ENCODE measurements at places on chromosomes 1 and 21.

DNA sequence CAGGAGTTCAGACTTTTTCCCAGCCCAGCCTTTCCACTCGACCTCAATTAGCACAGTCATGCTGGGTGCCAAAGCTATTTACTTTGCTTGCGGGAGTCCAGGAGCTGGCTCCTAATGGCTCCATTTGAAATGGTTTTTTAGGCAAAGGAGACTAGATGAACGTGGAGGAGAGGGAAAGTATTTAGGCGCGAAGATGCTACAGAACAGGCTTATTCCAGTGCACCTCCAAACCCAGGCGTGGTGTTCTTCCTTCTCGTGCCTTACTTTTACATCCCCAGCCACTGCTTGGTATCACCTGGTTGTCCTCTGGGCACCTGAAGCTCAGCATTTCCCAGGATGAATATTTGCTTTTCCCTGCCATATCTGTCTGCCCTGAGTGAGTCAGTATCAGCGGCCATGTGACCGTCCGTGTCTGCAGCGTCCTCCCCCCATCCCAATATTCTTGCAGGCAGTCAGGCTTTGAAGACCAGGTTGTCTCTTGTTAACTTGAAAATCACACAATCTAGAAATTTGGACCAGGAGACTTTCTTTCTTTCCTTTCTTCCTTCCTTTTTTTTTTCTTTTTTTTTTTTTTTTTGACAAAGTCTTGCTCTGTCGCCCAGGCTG, 198.5 kb downstream of the DYRK1A start:
- DNase-seq: no peak

GRCh38 chr1:234775477-234776246, 165.7 kb upstream of the IRF2BP2 start:
- DNase-seq: no peak

DNA sequence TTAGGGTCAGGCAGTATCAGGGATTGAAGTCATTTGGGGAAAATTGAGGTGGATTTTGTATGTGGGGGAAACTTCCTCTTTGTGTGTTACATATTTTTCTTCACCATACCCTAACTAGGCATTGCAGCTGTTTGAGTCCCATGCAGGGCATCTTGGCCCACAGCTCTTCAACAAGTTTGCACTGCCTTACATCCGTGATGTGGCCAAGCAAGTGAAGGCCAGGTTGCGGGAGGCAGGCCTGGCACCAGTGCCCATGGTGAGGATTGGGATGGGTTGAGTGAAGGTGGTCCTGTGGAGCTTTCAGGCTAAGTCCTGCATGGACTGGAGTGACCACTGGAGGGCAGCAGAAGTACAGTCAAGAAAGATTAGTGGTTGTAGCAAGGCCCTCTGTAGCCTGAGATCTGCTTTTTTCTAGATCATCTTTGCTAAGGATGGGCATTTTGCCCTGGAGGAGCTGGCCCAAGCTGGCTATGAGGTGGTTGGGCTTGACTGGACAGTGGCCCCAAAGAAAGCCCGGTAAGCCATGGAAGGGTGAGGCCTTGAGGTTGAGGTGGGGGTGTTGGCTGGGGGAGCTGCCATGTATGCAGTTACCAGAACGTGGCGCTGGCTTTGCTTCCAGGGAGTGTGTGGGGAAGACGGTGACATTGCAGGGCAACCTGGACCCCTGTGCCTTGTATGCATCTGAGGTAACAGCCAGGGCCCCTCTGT, 2.4 kb downstream of the UROD start:
- DNase-seq: peak; percentile 95

GRCh38 chr1:32929366-32929765, 28.2 kb upstream of the TMEM54 start:
- DNase-seq: no peak

GRCh38 chr1:63633281-63633680, 40.1 kb downstream of the PGM1 start:
- DNase-seq: no peak

- peak; percentile 40 for DNase-seq
Measured at GRCh38 chr1:18955441-18956192, 859 bp downstream of the IFFO2 start.

DNA sequence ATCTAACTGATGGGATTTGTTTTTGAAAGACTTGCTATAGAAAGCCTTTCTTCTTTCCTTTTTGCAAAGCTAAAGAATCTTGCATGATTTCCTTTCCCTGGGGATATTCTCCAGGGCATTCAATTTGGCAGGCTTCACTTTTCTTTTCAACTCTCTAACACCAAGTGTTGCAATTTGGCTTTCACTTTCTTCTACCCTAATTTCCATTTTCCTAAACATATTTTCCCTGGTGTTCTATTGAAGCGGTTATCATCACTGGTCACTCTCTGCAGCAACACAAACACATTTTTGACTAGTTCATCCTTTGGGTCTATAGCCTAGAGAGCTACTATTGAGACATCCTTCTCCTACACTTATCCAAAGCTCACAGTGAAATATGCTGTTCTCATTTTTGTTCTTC, 424.5 kb downstream of the NEGR1 start:
- DNase-seq: peak; percentile 11

DNA sequence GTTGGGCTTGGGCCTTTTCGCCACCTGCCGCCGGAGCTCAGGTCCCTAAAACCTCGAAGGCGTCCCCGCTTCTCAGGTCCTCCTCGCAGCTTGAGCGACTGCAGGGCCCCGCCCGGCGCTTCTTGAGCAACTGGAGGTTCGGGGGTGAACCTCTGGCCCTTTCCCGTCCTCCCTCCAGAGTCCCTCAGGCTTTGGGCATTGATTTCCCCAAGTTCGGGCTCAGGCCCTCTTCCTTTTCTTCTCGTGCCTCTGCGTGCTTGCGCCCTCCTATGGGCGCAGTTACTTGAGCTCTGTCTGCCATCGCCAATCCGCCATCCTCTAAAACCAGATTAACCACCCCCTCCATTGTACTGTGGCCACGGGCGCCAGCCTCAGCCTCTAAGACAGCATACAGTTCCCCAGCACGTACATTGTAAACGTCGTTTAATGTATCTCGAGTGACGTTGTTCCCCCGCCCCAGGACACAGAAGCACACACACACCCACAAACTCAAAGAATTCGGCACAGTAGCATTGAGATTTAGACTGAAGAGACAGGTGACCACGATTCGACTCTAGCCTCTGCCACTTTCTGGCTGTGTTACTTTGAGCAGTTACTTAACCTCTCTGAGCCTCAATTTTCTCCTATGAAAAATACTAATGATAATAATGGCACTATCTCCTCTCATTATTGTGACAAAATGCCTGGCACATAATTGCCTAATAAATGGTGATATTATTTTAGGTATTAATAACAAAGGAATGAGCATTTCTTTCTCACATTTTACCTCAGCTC, 22.6 kb downstream of the BTG2 start:
- peak; percentile 71 for DNase-seq

DNA sequence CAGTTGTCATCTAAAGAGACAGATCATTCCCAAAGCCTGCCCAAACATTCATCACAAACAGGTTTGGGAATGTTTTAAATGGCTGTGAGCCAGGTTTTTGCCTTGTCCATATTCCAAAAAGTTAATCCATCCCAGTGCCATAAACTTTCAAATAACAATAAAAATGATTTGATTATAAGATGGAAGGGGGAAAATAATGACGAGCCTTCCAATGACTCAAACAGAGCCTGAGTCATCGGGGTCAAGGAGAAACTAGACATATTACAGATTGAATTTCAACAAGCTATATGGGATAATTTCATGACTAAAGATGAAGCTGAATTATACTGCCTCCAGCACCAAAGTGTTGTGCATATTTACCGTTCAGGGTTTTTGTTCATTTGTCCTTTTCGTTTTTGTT, 195.8 kb upstream of the PKN2 start:
- no peak for DNase-seq

DNA sequence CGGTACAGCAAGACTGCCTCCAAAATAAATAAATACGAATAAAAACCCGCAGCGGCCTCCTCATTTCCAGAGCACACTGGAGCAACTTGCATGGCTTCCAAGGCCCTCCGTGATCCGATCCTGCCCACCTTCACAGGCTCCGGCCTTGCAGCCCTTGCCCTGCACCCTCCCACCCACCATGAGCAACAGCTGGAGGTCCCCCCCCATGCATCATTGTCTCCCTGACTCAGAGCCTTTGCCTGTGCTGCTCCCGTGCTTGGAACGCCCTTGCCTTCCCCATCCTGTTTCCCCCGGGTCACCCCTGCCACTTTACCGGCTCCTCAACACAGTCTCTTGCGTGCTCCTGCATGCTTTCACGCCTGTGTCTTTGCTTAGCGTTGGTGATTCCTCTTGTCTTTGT, 71.0 kb upstream of the ANGPTL1 start:
- no peak for DNase-seq

GRCh38 chr1:58135821-58136321, 410.7 kb downstream of the OMA1 start:
- peak; percentile 7 for DNase-seq

- no peak for DNase-seq
Measured at GRCh38 chr1:6456800-6457466, 9.0 kb downstream of the TNFRSF25 start.

DNA sequence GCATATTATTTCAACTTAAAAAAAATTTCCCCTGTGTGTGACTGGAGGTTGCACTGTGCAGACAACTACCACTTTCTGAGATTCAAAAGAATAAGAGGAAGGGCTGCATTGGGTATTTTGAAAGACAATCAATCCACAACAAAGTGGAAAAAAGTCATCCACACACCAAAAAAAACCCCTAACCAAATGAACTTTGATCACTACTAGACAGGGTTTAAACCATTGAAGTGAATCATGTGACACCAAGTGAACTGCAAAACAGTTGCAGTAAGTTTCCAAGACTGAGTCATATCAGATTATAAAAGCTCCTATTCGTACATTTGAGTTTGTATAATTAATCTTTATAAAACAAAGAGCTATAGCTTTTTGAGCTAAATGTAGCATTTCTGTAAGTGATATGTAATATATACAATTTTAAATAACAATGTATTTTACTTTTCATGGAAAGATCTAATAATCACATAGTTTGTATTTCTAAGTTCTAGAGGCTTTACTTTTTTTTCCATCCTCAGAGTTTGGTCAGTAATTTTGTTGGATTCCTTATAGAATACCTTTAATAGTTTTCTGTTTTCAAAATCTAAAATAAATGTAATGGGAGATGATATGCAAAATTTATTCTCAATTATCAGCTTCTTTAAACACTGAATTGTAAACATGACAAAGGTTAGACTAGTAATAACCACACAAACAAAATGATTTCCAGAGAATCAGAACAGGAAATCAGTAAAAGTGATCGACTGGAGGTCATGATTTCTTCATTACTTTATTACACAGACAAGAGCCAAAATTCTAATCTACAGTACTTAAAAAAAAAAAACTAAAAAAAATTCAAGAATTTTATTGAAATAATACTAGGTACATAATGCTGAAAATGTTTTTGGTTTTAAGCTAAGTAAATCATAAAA, 50.5 kb upstream of the GFI1 start:
- DNase-seq: no peak

DNA sequence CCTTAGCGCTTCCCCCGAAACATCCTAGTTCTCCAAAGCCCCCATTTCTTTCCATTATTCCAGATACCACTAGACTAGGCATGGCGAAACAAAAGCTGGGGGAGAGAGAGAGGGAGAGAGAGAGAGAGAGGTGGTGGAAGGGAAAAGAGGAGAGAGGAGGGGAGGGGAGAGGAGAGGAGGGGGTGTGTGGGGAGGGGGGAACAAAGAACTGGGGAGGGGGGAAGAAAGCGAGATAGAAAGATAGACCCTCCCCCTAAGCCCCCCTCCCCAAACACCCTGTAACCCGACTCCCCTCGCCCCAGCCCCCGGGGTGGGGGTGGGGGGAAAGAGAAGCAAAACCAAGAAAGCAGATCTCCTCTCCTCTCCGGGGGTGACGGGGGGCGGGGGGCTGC, 352 bp downstream of the MEX3A start:
- DNase-seq: peak; percentile 92

DNA sequence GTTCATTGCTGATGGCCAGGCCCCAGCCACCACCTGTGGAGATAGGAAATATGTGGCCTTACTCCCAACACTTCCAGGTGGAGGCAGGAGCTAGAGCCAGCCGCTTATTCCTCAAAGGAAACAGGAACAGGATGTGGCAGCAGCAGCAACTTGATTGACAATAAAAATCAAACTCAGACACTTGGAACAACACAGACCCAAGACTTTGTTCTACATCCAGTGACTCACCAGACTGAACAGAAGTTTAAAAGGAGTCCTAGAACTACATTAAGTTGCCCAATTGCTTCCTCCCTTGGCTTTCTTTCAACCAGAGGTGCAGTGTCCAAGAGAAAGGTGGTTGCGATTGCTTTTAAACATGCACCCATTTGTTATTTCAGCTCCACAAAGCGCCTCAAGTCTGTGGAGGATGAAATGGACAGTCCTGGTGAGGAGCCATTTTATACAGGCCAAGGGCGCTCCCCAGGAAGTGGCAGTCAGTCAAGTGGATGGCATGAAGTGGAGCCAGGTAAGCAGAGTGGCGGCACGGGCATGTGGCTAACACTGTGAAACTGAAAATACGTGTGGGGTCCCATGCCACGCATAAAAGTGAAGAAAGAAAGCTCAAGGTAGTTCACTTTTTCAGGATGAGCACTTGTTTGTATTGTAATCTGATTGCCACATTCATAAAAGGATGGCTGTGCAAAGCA, 276.6 kb downstream of the NFIA start:
- DNase-seq: no peak

DNA sequence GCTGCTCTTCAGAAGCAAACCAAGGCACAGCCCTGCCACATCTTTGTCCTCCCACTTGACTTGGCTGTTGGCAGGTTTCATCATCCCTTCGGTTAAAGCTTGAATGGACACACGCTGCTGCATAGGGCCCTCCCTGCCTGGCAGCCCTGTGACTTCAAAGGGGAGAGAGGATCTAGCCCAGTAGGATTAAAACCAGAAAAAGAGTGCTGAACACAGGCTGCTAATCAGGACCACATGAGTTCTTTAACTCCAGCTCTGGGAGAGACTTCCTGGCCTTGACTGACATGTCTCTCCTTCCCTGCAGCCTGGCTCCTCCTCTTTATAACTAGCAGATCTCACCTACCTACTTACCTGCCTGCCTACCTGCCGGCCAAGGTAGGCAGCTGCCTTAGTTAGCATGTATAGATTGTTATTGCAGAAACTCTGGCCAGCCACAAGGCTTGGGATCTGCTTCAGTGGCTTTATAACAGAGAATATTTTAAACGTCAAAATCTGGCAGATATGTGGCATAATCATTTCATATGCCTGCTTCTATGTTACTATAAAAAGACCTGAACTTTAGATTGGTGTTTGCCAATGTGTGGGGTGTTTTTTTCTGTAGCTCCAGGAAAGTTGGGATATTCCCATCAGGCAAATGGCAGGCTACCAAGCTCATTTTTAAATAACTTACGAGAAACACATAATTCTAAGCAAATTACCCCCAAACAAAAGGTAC, 49.4 kb downstream of the ERG start:
- peak; percentile 83 for DNase-seq
